ENCODE measurements at places on chromosomes 2 and 18.

DNA sequence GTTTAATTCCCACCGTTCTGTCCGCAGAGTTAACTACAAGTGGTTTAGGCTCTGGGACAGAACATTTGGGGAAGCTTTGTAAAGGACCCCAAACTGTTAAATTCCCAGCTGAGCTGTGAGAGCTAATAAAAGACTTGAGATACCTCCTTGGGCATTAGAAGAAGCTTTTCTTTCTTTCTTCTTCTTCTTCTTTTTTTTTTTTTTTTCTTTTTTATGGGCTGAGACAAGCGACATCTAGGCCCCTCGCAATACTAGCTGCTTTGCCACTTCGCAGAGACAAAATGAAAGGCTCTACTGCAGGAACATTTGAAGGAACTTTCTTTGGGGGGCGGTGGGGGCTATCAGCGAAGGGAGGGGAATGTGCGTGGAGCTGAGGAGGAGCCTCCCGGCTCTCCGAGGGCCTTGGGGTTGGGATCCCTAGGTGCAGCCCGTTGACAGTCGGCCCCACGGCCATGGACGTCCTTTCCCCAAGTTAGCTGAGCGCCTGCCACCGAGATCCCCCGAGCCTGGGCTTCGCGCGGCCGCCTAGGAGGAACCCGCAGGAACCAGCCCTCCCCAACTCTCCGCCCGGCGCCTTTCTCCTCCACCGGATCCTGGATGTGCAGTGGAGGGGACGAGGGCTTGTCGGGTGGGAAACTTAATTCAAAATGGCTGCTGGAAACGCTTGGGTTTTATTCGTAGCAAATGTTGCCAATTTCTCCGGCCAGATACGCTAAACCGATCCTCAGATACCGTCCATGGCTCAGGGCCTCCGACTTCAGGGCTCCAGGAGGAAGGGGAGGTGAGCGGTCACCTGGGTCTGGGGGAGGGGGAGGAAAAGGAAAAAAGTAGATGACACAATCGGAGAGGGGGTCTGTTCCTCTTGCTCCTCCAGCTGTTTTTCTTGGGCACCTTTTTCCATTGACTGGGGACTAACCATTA is 4.2 kb downstream of the MEIS1 start:
- DNase-seq, result no peak

GRCh38 chr2:113112441-113112840 is 15.0 kb upstream of the IL1RN start:
- no peak for DNase-seq

DNA sequence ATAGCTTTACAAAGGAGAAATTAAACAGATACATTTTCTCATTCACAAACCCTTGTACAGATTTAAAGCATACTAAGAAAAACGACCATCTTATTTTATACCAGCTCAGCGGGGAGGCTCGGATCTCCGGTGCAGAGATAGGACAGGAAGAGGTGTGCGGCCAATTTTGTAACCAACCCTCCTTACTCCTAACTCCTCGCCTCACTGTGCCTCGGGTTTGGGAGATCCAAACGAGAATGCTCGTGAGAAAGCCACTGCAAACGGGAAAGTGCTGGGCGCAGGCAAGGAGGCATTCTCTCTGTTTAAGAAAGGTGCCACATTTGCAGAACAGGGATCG is 1.2 kb downstream of the KDSR start:
- DNase-seq, result no peak

- no peak for DNase-seq
Observed at GRCh38 chr2:215019521-215020145, 118.8 kb downstream of the ABCA12 start.

GRCh38 chr18:12048827-12049175 is 44.8 kb upstream of the ANKRD62 start:
- no peak for DNase-seq

DNA sequence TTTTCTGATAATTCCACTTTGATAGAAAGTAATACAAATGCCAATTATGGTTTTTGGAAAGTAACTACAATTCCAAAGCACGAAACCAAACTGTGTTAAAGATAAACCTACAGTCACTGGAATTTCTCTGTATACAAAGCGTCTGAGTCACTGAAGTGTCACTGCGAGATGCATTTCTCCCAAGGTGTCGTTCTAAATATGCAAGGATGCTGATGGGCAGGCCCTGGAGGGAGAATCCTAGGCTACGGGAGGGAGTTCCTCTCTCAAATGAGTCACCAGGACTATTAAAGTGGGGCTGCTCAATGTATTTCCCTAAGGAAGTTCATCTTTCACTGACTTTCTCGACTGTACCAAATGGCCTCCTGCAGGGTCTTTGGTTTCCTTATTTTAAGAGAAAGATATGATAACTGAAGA is 163.8 kb upstream of the STK17B start:
- no peak for DNase-seq

- DNase-seq, result no peak
Observed at GRCh38 chr2:18516112-18516511, 44.3 kb downstream of the RDH14 start.

GRCh38 chr2:15799432-15799827 is 140.9 kb upstream of the MYCN start:
- no peak for DNase-seq

- DNase-seq, result no peak
Observed at GRCh38 chr18:9516437-9517064, 41.2 kb downstream of the RALBP1 start.

DNA sequence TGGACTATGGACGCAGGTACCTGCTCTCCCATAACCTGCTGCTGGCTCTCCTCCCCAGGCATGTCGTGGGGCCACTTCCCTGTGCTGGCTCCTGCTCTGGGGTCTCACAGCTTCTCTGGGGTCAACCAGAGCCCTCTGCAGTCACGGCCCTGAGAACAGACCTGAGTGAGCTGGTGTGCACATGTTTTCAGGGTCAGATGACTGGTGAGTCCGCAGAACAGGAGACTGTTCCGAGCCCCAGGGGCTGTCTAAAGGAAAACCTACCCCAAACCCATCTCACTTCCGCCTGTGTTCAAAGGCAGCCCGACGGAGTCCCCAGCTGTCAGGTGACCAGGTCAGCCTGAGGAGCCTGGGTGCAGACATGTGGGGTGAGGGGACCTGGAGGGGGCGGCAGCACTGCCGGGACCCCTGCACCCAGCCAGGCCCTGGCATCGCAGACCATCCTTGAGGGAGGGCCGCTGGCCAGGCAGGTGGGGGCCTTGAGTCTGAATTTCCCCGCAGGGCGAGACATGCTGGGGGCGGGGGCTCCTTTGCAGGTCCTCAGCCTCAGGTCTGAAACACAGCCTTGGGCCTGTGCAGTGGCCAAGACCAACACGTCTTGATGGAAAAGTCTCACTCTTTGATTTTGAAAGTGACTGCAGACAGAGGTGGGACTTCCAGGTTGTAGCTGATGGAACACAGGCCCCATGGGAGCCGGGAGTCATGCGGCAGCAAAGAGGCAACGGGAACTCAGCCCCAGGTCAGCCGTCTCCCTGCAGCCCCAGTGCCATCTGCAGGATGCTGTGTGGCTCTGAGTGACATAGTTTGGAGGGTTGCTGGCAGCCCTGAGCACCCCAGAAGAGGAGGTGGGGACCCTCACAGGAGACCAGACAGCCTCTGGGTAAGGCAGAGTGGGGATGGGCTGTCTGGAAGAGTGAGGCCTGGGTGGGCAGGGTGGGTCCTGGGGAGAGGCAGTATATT is 65.3 kb downstream of the TWIST2 start:
- DNase-seq, result no peak

- DNase-seq, result no peak
Observed at GRCh38 chr18:3716116-3716660, 266.2 kb downstream of the TGIF1 start.

GRCh38 chr2:190221429-190221828 is 98.2 kb downstream of the HIBCH start:
- DNase-seq, result no peak

DNA sequence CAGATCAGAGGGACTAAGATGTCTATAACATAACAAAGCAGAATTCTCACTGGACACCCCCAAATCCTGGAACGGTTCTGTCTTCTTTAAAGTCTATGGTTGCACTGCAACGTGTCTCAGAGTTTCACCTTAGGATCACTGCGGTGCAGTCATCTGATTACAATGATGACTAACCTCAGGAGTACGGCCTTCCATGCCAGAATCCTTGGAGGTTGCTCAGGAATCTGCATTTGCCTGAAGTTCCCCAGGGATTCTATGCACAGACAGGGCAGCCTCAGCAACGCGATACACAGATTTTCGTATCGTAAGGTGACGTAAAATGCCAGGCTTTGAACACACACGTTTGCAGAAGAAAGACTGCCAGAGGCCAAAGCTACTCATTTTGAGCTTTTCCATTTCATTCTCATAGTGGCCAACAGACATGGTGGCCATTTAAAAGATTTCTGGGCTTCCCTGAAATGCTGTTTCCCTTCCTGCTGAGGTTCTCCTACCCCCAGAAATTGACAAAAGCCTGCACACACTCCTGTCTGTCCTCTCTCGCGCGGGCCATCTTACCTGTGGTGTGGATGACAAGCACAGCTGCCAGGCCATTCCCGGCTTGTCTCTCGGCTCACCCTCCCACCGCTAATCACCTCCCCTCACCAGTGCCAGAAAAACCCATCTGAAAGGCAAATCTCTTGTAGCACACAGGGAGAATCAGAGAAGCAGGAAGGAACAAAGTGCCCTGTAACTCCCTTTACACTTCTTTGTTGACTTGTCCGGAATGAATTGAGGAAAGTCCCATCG is 148.8 kb downstream of the ACKR3 start:
- no peak for DNase-seq

GRCh38 chr2:46036929-46037328 is 260.3 kb upstream of the EPAS1 start:
- no peak for DNase-seq

Data from stimulated activated CD4-positive, alpha-beta T cell treated with anti-CD3 and anti-CD28 coated beads, Interleukin-4, amount 100 ng/mL, for 48 hours (primary cell).